ENCODE measurements at places on chromosomes 1 and 21.

- DNase-seq = no peak
Observed at GRCh38 chr1:40313329-40313957, 3.6 kb downstream of the COL9A2 start.

DNA sequence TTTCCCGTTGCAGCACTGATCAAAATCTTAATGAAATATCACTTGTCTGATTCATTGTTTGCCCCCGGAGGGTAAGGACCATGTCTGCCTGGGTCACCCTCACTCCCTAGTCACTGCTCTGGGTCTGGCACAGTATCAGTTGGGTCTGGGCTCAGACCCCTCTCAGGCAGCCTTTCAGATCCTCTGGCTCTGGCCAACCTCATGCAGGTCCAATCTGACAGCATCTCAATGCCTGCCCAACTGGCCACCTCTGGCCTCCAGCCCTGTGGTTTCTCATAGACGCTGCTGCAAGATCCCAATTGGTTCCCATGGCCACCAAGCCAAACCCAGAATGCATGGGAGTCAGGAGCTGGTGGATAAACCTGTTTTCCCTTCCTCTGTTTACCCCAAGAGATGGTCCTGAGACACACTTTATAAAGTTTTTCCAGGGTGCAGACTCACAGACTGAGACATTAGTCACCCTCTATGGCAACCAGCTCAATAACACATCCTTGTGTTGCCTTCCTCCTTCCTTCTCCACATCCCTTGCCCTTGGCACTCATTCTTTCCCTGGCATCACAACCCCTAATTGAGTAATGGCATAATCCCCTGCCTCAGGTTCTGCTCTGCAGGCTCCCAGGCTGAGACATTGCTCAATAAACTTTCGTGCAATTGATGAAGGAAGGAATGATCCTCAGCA is 199.2 kb downstream of the GRIK3 start:
- no peak for DNase-seq

DNA sequence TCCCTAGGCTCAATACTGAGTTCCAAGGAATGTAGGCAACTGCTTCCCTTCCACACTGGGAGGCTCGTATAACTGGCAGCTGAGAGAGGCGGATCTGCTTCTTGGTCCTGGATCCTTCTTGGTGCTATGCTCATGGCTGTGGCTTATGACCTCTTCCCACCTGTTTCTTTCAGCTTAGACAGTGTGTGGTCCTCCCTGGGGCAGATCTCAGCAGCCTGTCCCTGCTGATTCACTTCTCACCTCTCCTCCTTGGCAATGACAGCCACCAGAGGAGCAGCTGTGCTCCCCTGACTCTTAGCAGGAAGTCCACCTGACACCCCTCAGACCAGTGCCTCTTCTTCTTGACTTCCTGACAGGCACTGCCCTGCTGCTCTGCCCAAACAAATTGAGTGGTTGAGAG is 75.1 kb upstream of the PTGFRN start:
- no peak for DNase-seq

DNA sequence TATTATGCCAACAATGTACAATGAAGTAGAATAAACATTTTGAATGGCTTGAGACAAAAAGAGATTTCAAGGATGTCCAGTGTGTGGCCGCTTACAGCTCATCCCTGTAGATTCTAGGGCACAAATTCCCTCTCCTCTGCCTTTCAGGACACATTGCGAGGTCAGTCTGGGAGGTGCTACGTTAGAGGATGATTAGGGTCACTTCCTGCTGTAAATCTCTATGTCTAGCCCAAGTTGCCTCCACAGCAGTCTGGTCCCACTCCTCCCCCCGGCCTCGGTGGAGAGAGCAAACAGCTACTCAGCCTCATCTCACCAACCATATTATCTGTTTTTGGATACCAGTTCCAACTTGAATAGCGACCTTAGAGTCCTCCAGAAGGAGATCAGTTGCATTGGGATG is 17.0 kb downstream of the KCNJ10 start:
- no peak for DNase-seq

- DNase-seq = no peak
Observed at GRCh38 chr1:147086129-147086528, 86.1 kb downstream of the PRKAB2 start.

GRCh38 chr1:61370177-61370912 is 288.0 kb downstream of the NFIA start:
- no peak for DNase-seq

DNA sequence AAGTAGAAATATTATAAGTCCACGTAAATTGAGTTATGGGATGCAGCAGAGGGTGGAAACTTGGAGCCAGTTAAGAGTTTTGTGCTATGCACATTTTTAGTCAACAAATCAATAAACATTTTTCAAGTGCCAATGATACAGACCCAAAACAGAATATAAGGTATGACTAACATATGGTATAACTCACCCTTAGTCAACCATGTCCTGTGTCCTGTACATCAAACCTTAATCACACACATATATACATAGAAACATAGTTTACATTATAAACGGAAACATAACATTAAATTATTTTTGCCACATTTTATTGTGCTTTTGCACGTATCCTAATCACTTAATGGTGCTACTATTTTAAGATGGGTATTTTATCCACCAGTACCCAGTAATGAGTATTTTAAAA is 136.1 kb upstream of the USH2A start:
- no peak for DNase-seq

GRCh38 chr21:41045534-41046268 is 122.3 kb upstream of the BACE2 start:
- DNase-seq = no peak

- DNase-seq = no peak
Observed at GRCh38 chr1:150065184-150065871, 2.2 kb upstream of the VPS45 start.

GRCh38 chr1:245337829-245338484 is 183.2 kb downstream of the KIF26B start:
- no peak for DNase-seq

GRCh38 chr1:22039594-22040285 is 12.8 kb upstream of the CDC42 start:
- peak; percentile 95 for DNase-seq

- no peak for DNase-seq
Observed at GRCh38 chr1:212945463-212946160, 4.7 kb upstream of the VASH2 start.

DNA sequence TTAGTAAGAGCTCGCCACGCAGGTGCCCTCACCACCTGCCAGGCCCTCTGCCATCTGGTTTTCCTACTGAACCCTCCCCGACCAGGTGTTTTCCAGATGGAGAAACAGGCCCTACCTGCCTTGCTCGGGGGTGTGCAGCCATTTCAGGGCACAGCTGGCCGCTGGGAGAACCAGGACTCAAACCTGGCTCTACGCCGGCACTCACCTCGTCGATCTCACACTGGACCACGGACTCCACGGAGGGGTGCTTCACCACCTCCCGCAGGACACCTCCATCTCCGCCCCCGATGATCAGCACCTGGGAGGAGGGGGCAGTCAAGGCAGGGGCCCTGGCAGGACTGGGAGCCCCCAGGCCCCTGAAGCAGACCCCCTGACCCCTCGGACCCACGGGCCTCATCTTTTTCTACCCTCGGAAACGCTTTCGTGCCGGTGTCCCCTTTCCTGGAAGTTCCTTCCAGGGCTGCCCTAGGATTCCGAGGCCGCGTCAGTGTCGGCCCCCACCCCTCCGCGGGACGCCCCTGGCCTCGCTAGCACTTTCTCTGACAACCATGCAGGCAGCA is 1.1 kb downstream of the SRM start:
- DNase-seq = no peak

DNA sequence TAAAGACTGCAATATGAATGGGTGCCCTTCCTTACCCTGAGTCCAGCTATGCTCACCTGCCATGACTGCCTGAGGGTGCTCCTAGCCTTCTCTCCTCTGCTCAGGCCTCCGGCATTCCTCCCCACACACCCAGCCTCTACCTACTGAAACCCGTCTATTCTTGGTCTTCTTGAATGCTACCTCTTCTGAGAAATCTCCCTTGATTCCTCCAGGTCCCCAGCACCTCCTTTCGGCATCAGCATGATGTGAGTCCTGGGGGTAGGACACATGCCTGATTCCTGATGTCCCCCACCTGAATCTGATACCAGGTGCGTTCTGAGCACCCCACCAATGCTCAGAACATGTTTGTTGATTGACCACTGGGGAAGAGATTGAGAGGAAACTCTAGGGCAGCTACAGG is 8.6 kb downstream of the LDLRAD1 start:
- DNase-seq = no peak

DNA sequence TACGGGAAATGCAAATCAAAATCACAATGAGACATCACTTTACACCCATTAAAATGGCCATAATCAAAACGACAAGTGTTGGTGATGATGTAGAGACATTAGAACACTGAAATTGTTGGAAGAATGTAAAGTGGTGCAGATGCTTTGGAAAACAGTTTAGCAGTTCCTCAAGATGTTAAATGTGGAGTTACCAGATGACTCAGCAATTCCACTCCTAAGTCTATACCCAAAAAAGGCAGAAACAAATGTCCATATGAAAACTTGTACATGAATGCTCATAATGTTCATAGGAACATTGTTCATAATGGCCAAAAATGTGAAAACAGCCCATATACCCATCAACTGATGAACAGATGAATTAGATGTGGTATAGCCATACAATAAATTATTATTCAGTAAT is 267.4 kb downstream of the KCNH1 start:
- DNase-seq = no peak

- no peak for DNase-seq
Observed at GRCh38 chr1:86718786-86719185, 14.4 kb downstream of the SH3GLB1 start.

DNA sequence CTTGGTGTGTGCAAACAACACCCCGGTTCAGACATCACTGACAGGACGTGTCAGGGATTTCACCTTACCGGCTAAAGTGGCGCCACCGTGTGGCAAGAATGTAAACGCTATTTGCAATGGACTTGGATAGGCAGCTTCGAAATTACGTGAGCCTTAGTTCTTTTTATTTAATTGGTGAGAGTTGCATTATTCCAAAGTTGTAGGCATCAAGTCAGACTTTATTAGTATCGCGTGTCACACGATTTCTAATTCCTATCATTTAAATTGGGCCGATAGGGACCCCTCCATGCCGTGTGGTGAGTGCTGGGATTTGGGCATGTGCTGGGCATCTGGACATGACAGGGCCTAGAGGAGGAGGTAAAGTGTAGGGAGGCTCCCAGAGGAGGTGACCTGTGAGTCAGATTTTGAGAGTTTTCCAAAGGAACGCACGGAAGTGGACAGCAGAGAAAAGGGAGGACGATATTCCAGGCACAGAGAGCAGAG is 14.5 kb upstream of the CPT2 start:
- DNase-seq = peak; percentile 63

DNA sequence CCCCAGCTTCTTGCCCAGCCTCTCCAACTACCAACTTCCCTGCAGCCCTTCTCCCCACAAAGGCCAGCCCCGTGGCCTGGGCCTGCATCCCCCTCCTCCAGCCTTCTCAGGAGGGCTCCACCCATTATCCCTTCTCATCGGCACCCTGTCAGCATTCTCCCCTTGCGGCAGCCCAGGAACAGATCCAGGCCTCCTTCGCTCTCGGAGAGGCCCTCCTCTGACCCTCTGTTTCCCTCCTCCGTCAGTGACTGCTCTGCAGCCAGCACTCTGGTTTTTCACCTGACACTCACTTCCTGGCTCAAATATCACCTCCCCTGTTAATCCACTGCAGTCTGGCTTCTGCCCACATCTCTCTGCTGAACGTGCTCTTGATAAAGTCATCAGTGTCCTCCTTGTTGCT is 17.5 kb downstream of the ADGRB2 start:
- no peak for DNase-seq

- DNase-seq = no peak
Observed at GRCh38 chr1:225593414-225593813, 59.5 kb downstream of the ENAH start.

- DNase-seq = no peak
Observed at GRCh38 chr21:37710546-37711285, 205.5 kb downstream of the KCNJ6 start.

DNA sequence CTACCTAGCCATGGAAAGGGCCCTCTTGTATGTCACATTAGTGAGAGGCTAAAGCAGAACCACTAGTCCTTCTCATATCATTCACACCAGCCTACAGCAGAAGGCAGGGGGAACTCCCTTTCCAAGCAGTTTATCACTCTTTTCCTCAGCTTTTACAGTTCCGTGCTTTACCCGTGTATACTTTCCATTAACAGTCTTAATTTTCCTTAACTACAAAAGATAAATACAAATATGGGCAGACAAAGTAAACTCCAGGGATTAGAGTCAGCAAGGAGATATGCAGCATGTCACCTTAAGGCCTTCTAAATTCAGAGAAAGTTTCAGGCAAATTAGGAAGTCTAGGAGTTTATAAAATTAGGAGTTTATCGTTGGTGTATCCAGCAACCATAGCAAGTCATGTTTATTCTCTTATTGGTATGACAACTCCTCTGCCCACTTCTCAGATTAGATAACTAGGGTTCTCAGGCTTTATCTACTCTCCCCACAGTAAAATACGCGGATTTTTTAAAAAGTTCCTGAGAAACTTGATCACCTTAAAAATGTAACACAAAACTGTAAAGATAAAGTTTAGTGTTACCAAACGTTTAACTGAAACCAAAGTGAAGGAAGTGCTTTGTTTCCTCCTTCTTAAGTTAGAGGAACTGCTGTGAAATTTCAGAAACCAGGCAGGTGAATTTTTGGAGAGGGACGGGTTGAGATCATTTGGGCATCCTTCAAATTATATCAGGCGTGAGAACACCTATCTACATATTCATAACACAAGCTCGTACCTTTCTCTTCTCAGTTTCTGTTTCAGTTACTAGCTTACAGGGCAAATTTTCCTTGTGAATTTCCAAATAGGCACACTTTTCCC is 42.7 kb upstream of the SLC19A2 start:
- no peak for DNase-seq

- DNase-seq = no peak
Observed at GRCh38 chr1:214446772-214447556, 104.4 kb downstream of the PTPN14 start.

DNA sequence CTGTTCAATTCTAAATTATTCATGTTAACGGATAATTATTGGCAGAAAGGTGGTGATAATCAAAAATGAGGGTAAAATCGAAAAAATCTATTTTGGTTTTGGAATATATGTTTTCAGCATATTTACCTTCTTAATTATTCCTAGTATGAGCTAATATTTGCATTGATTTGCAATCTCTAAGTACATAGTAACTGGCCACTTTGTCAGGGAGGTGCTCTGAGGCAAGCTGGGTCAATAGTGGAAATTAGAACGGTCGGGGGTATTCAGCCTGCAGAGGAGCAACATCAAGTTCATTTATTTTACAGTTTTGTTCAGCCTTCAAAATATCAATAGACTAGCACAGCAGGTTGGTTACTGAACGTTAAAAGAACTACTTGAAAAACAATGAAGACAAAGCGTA is 1.8 kb downstream of the OTUD7B start:
- DNase-seq = no peak

DNA sequence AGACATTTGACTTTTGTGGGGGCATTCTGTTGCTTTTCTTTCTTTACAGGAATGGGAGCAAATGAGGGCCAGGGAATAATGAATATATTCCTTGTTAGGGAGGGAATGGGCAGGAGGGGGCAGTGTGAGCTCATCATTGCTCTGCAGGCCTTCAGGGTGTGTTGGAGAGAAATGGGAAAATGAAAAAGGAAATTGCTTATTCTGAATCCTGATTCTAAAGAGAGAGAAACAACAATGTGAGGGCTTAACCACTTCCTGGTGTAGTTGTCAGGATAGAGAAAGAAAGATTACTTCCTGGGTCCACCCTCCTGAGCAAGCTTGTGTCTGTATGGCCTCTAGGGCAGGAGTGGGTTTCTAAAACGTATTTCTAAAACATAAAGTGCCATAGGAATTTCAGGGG is 28.3 kb downstream of the VANGL2 start:
- DNase-seq = peak; percentile 11

- DNase-seq = no peak
Observed at GRCh38 chr1:185966471-185966870, 232.3 kb downstream of the HMCN1 start.
